SIG-M5 (cell line): ENCODE measurements at places on chromosomes 11 and 22.

DNA sequence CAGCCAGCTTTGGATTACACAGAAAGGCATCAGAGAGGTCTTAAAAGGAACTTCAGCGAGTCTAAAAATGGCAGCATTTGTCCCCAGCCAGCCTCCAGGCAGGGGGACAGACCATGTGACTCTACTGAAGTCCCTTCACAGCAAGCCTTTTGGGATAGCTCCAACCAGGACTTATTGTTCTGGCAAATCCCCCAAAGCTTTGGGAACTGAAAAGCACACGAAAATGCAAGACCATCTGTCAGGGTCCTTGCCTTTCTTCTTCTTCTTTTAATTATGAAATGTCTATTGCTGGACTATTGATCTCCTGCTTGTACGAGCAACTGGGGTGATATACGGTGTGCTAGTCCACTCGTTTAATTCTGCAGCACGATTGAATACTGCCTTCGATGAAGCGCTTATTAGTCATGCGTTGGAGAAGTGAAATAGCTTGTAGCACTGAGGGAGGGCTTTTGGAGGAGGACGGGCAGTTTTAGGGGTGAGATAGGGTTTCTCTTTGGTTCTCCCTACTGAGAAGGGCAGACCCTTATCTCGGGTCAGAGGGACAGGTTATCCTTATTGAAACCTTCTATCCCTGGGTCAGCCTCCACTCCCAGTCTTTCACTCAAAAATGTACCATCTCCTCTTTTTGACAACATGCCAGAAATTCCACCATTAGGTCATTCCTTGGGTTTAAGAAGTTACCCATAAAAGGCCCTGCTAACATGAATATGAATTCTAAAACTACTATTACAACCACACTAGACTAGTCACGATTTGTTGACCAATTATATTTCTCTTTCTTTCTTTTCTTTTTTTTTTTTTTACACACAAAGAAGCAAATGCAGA, 416.4 kb downstream of the MIAT start:
- DNase-seq: no peak

GRCh38 chr11:1228921-1229451, 6.1 kb downstream of the MUC5B start:
- DNase-seq: no peak

DNA sequence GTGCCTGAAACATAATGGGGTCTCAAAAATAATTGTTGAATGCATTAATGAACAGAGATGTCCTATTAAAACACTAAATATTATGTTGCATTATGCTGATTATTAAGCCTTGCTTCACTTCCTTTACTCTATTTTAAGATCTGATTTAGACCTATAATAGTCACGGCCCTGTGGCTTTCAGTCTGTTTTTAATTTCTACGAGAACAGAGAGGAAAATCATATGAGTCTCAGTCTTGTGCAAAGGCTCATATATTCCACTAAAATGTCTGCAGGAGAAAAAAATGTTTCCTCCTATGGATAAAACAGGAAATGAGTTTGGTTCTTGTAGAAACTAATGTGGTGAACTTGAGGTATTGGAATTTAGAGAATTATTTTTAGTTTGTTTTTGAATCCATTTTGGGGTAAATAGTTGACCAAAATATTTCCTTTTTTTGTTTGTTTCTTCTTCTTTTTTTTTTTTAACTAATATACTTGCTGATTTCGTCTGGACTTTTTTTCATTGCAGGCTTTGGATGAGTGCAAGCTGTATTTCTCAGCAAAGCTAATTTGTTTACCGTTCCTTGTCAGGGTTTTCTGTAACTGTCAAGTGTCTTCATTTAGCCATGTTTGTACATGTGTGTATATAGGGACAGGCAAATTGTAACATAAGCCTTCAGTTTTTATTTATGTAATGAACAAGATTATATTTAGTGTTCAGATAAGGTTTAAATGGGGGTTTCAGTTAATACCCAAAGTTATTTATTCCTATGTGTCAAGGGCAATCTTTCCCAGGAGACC, 139.1 kb upstream of the DDI1 start:
- DNase-seq: no peak

GRCh38 chr22:48226026-48227013, 1463.9 kb downstream of the TBC1D22A start:
- DNase-seq: no peak

DNA sequence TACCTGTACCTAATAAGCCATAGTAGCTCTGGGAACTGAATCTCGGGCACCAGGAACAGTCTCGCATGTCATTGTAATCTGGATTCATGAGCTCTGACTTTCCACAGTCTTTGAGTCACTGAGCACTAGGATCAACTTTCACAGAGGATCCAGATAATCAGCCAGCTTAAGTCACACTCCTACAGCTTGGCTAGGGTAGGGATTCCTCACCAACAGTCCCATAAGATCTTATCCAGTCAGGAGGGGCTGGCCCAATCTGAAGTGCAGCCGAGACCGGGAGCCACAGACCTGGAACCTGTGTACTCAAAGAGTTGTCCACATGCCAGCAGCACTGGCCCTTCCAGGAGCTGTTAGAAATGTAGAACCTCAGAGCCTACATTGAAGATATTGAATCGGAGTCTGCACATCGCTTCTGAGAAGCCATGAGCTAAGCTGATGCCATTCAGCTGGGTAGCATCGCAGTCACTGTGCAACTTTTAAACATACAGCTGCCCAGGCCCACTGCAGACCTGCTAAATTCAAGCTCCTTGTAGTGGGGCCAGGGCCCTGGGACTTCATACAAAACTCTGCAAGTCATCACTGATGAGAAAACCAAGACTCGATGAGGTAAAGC, 538.8 kb upstream of the B3GAT1 start:
- DNase-seq: no peak

DNA sequence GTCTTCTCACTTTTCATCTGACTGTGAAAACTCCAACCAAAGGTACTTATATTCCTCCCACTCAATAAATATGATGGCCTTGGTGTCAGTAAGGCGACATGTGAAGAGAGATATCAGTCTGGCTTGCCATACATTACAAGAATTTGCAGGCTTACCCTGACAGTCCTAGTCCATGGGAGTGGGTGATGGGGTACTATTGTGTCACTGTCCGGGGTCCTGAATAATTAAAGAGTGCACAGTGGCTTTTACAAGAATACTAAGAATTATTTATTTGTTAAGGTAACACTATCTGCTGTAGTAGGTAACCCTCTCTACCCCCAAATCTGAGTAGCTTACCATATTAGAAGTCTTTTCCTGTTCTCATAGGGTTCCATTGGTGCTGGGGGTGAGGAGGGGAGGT, 23.1 kb upstream of the IZUMO1R start:
- DNase-seq: no peak

DNA sequence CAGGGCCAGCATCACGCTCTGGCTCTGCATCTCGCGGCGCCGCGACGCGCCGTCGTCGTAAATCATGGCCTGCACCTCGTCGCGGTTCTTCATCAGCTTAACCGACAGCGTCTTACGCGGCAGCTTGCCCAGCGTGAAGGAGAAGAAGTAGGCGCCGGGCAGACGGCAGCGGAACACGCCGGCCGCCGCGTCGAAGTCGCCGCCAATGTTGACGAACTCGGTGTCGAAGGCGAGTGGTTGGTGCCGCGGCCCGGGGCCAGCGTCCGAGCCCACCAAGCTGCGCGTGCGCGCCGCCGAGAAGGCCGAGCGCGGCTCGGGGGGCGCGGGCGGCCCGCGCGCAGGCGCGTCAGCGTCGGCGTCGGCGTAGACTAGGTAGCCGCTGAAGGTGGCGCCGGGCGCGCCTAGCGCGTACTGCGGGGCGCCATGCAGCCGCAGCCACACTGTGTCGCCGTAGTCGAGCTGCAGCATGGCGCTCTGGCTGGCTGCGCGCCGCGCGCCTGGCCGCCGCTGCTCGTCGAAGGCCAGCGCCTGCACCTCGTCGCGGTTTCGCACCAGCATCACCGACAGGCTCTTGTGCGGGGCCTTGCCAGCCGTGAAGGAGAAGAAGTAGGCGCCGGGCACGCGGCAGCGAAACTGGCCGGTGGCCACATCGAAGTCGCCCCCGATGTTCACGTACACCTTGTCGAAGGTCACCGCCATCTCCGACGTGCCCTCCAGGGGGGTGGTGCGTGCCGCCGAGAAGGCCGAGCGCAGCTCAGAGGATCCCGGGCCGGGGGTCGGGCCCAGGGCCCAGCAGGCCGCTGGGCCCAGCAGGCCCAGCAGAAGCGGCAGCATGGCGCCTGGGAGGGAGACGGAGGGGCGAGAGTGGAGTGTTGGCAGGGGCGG, 3.7 kb downstream of the FAM180B start:
- no peak for DNase-seq

GRCh38 chr11:60377401-60378136, 763 bp upstream of the MS4A7 start:
- DNase-seq: peak; percentile 78

GRCh38 chr11:108757630-108758029, 92.8 kb downstream of the DDX10 start:
- no peak for DNase-seq

DNA sequence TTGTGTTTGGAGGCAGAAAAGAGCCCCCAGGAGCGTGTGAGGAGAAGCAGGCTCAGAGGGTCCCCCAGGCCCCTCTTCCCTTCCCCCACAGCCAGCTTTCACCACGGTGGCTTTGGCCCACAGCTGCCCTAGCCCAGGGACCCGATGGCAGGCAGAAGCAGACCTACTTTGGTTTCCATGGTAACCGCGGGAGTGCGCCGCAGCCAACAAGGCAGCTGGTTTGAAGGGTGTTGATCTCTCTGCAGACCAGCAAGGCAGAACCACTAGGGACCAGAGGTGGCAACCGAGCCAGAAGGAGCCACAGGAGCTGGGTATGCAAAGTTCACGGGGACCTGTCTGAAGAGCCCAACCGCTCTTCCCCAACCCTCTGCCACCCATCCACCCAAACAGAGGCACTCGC, 69.4 kb downstream of the BUD13 start:
- no peak for DNase-seq

DNA sequence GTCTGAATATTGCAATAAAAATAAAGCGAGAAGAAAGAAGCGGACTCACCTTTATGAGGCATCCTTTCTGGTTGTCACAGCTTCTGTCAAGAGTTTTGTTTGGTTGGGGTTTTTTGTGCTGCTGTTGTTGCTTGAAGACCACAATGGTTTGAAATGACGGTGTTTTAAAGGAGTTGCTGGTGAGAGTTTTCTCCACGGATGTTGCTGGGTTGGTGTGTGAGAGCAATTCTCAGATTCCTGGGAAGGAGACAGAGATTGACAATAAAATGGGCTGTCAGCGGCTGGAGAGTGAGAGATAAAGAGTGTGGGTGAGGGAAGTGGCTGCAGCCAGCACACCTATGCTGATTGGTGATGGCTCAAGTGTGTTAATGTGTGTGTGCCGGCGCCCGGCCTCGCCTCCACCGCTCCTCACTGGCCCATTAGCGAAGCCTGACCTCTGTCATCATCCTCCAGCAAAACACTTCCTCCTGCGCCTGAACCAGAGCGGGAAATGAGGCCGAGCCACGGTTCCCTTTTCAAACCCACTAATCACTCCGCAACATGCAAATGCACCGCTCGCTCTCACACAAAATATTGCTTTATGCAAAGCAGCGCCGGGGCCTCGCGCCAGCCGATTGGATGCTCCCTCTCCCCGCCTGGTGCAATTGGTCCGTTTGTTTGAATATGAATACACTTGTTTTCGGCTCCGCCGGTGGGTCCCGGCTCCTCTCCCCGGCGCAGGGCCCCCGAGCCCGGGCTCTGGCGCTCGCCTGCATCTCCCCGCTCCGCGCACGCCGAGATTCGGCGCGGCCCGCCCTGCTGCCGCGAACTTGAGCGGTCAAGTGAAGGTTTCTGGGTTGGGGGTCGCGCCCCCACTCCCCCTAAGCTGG, at the start of gene PAX6:
Gene PAX6, minus strand, starts transcription at position 544 of the 869 bp plus-strand sequence. CDS start 4,911 bp downstream, outside the sequence.
- DNase-seq: peak; percentile 65

DNA sequence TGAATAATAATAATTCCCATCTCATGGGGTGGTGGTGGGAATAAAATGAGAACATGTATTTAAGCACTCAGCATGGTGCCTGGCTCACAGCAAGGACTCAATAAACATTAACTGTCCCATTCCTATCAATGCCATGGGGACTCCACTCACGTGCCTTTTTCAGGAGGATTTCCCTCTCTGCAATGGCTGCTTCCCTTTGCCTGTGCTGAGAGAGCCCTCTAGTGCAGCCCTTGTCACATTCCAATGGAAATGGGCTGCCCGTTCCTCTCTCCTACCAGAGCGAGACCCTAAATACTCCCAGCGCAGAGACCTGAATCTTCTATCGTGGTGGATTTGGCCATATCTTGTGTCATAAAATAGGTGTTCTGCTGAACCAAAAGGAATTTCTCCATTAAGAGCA, 621.5 kb upstream of the B3GAT1 start:
- DNase-seq: no peak

- DNase-seq: no peak
Measured at GRCh38 chr11:61502522-61502921, 6.0 kb upstream of the LRRC10B start.

GRCh38 chr22:48199667-48200066, 1437.2 kb downstream of the TBC1D22A start:
- DNase-seq: no peak

- no peak for DNase-seq
Measured at GRCh38 chr11:2958251-2958650, 29.0 kb upstream of the PHLDA2 start.

DNA sequence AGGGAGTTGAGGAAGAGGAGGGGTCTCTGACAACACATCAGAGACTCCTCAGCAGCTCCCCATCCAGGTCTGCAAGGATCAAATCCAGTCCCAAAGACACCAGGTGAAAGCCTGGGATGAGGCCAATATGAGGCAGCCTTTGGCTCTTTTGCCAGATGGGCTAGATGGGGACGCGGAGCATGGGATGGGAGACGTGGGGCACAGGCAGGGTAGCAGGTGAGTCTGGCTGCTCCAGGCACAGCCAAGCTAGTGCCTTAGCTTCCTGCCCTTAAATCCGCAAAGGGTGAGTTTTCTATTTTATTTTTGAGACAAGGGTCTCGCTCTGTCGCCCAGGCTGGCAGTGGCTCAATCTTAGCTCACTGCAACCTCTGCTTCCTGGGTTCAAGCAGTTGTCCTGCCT, 19.6 kb upstream of the DRICH1 start:
- no peak for DNase-seq

GRCh38 chr11:68763181-68763721, 11.9 kb upstream of the TESMIN start:
- DNase-seq: no peak

GRCh38 chr11:108620958-108621772, 27.6 kb upstream of the EXPH5 start:
- DNase-seq: no peak

DNA sequence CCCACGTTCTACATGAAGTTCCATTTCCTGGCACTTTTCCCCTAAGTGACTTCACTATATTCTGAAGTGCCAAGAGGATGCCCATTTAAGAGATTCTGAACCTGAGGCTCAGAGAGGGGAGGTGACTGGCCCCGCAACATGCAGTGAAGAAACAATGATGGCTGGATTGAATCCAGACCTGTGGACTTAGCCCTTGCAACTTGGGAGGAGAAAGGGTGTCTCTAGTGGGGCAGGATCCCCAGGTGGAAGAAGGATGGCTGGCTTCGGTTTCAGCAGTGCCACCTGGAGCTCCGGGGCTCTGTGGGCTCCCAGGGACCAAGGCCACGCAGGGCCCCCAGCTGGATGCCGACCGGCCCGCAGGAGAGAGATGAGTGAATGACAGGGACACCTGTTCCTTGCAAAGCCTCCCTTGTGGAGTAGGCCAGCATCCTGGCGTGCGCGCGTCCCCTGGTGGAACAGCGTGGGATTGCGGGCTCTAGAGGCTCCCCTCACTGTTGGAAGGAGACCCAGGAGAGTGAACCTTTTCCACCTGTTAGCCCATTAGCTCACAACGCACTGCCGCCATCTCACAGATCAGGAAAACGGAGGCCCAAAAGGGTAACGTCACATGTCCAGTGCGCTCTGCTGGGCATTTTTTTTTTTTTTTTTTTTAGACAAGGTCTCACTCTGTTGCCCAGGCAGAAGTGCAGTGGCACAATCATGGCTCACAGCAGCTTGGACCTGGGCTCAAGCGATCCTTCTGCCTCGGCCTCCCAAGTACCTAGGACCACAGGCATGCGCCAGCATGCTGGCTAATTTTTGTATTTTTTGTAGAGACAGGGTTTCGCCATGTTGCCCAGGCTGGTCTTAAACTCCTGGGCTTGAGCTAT, 104.7 kb downstream of the KIAA1671 start:
- no peak for DNase-seq
